ENCODE measurements at places on chromosomes 4 and X.
A peak's percentile ranks its signal among the peaks of the same experiment; 100 is the strongest.

GRCh38 chr4:55303760-55304165, 42.3 kb upstream of the SRD5A3 start:
- ATAC-seq: peak; percentile 100

DNA sequence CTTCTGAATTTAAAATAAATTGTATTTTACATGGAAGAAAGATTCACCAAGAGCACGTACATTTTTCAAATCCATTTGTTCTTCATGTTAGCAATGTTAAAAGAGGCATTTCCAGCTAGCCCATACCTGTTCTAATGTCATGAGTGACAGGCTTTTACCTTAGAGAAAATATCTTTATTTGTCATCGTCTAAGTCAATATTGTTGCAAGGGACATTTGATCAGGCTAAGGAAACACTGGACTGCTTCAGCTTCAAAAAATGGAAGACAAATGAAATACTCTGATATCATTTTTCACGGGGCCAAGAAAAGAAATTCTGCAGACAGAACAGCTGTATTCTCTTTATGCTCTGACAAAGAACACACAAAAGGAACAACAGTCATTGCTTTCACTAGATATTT, 207.7 kb downstream of the RCHY1 start:
- no peak for ATAC-seq

GRCh38 chr4:185573651-185574199, 38.4 kb upstream of the PDLIM3 start:
- peak; percentile 73 for ATAC-seq

DNA sequence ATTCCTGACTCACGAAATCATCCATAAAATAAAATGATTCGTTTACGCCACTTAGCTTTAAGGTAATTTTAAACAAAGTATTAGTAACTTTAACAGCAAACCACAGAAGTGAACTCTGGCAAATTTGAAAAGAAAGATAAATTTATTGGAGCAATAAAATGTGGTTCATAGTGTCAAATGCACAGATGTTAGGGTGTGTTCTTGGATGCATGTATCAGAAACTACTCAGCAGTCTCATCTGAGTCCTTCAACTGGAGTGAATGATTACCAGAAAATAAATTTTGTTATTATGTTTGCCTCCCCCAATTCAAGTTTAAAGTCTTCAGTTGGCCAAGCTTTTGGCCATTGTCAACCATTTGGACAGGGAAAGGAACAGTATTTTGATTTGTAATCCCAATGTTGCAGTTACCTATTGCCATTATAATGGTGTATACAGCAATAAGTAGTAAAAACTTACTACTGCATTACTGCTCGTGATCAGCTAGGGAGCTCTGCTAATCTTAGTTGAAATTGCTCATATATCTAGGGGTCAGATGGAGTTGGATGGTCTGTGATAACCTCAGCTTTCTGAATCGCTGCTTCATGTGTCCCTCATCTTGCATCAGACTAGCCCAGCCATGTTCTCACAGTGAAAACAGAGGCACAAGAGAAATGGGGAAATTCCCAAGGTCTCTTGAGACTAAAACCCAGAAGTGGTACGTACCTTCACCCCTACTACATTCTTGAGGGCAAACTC, 254.6 kb upstream of the KCNIP4 start:
- ATAC-seq: no peak

DNA sequence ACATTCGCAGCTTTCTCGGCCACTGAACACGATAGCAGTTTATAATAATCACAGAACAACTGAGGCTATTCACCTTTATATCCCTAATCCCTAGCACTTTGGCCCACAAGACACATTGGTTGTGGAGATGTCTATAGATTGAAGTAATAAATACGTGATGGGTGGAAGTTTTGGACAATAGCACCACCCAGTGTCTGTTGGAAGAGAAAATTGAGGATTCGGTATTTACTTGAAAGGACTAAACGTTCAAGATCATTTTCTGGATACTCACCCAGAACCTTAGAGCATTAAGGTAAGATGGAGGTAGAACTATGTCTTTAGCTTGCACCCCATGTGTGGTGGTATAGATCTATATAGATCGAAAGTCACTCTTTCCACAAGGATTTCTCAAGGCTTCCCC, 787 bp upstream of the TMSB15A start:
- no peak for ATAC-seq

DNA sequence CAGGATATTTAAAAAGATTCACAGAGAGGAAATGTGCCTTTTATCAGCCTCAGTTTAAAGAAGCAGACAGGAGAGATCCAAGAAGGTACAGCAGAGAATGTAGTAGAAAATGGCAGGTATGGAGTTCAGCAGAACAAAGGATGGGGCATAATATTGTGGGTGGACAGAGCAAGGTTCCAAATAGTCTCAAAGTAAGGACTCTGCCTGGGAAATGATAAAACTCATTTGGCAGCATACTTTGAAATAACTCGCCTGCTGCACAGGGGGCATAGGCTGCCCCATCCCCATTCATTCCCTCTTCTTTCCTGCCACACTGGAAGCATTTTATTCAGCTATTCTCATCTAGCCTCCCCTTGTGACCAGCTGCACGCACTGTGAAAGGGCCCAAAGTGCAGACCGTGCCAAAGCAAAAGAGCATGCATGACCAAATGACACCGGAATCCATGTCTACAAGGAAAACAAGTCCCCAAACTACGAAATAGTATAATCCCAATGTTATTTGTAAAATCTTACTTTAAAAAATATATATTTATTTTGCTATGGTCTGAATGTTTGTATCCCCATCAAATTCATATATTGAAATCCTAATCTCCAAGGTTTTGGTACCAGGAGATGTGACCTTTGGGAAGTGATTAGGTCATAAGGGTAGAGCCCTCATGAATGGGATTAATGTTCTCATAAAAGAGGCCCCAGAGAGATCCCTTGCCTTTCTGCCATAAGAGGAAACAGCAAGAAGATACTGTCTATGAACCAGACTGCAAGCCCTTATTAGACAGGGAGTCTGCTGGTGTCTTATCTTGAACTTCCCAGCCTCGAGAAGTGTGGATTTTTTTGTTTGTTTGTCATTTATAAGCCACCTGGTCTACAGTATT, 77.4 kb upstream of the PRSS48 start:
- no peak for ATAC-seq

GRCh38 chr4:76655566-76656479, 220.8 kb downstream of the SHROOM3 start:
- ATAC-seq: no peak

DNA sequence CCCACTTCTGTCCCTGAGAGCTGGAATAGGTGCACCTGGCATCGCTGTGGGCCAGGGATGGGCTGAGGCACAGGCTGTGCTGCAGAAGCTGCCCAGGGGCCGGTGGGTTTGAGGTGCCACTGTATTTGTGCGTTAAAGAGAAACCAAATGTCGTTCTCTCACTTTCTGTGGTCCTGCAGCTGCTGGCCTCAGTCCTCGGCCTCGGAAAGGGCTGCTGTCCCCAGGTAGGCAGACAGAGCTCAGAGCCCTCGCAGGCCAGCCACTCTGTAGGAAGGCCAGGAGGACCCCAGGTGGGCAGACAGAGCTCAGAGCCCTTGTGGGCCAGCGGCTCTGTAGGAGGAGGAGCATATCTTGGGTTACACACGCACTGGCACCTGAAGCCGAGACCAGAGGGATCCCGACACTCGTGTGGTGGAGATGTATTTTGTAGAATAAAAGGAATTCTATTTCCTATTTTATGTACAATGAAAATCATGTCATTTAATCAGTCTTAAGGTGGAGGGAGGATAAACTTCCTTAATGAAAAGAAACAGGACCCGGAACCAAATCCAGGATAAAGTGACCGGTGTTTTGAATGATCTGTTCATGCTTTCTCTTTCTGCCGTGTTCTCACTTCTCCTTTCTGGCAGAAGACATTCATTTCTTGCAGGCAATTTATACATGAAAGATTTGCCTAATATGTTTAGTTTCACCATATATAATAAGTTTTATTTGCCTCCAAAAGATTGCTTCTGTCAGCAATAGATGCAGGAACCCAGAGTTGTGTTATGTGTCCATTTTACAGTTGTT, 54.4 kb upstream of the HGFAC start:
- ATAC-seq: no peak

DNA sequence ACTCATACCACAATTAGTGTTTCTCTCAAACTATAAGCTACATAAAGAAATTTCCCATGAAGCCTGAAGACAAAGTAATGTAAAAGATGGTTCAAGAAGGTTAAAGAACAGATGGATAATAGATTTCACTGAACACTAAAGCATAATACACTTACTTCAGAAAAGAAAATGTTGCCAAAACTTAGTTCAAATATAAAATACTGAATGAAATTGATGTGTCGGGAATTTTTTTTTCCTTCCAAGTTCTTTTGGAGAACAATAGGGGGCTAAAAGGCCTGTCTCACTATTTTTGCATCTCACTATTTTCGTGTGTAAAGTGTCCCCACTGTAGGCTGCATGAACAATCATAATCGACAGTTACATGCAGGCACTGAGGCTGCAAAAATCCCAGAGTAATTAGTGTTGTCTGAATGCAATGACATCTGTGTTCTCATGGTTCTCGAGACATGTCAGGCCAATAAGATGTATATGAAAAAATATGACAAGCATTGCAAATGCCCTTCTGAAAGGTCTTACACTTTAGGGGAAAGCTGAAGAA, 11.9 kb upstream of the MAB21L2 start:
- no peak for ATAC-seq

DNA sequence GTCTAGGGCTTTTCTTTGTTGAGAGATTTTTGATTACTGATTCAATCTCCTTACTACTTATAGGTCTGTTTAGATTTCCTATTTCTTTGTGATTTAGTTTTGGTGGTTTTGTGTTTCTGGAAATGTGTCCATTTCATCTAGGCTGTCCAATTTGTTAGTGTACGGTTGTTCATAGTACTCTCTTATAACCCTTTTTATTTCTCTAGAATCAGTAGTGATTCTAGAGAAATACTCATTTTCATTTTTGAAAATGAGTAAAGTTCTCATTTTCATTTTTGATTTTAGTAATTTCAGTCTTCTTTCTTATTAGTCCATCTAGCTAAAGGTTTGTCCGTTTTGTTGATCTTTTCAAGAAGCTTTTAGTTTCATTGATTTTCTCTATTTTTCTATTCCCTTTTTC, 7.5 kb downstream of the IL13RA1 start:
- ATAC-seq: no peak

GRCh38 chr4:82885410-82885809, 5.5 kb downstream of the SEC31A start:
- ATAC-seq: no peak

DNA sequence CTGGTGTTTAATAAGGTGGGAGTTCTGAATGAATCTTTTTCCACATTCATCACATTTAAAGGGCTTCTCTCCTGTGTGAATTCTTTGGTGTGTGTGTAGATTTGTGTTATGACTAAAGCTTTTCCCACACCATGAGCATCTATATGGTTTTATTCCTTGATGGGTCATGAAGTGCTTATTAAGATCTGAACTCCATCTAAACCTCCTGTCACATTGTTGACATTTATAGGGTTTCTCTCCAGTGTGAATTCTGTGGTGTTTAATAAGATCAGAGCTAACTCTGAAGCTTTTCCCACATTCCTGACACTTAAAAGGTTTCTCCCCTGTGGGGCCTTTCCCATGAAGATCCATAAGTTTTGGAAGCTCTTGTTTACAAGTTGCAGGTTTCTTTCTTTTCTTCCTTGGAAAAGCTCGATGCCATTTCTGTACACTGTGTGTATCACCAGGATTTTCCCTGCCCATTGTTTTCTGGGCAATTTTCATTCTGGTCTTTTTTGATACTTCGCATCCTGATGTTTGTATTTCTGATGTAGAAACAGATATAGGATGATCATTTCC, 21.9 kb upstream of the ETDC start:
- no peak for ATAC-seq

DNA sequence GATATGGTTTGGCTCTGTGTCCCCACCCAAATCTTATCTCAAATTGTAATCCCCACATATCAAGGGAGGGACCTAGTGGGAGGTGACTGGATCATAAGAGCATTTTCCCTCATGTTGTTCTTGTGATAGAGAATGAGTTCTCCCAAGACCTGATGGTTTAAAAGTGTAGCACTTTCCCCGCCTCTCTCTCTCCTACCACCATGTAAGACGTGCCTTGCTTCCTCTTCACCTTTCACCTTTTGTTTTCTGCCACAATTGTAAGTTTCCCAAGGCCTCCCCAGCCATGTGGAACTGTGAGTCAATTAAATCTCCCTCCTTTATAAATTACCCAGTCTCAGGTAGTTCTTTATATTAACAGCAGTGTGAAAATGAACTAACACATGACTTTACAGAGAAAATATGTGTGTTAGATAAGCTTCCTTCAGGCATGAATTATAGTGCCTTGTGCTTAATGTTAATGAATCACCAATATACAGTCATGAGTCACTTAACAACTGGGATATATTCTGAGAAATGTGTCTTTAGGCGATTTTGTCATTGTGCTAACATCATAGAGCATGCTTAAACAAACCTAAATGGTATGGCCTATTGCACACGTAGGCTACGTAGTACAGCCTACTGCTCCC, 37.9 kb downstream of the PDGFC start:
- peak; percentile 100 for ATAC-seq

GRCh38 chrX:9293051-9293496, 171.8 kb upstream of the TBL1X start:
- no peak for ATAC-seq

DNA sequence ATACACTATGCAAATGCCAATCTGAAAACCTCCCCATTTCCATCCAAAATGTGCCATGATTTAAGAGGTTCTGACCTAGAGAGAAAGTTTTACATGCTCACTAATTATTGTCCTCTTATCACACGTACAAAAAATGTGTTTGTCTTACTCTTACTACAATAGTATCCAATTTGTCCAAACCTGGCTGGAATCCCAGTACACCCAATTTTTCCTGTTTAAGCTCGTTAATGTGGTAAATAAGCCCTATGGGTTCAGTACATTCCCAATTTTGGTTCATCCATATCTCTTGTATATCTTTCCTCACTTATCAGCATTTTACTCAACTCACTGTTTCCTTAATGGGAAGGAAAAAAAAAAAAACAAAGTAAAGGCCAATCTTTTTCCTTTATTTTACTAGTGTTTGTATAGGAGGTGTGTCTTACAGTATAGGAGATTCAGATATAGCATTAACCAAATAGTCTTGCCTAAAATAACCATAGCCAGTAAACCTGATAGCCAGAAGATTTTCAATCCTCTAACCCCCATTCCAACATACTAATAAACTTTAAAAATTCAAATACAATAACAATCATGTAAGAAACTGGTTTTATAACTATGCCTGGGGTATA, 109.8 kb downstream of the PARM1 start:
- ATAC-seq: no peak

GRCh38 chr4:153518637-153519389, 52.7 kb downstream of the TMEM131L start:
- ATAC-seq: no peak

GRCh38 chr4:6852582-6852981, 57.0 kb upstream of the TBC1D14 start:
- ATAC-seq: no peak

Measured in esophagus mucosa (tissue), 1 donor.